Sciatic nerve (tissue), 2 donors: ENCODE measurements at places on chromosomes 12 and 14. TPM values are rescaled to one million over a fixed set of nuclear protein-coding genes. Genes with fewer than 3 reads are reported as not detected.

INHBC gene
- total RNA-seq, result not detected

HCAR1 gene
- 1.4 TPM for total RNA-seq

GALNT6 gene
- total RNA-seq, result 4.0 TPM

C12orf60 gene
- total RNA-seq, result 2.3 TPM

ZNF385A gene
- 12.0 TPM for total RNA-seq

NPAS3 gene
- 14.6 TPM for total RNA-seq

FOXN4 gene
- not detected for total RNA-seq

MIP gene
- total RNA-seq, result not detected

SLC2A14 gene
- total RNA-seq, result 7.5 TPM

RNASE4 gene
- total RNA-seq, result 81.6 TPM

DPPA3 gene
- not detected for total RNA-seq

LHX5 gene
- total RNA-seq, result not detected

TAC3 gene
- not detected for total RNA-seq

OR6C76 gene
- total RNA-seq, result not detected

NT5DC3 gene
- 26.2 TPM for total RNA-seq

SLC39A9 gene
- total RNA-seq, result 45.7 TPM

ITGA7 gene
- 307 TPM for total RNA-seq

MIS18BP1 gene
- total RNA-seq, result 27.0 TPM

TCL1B gene
- total RNA-seq, result not detected

TMEM119 gene
- 31.1 TPM for total RNA-seq

PAH gene
- not detected for total RNA-seq

RERGL gene
- total RNA-seq, result 10.1 TPM

CLMN gene
- 41.8 TPM for total RNA-seq

FBRSL1 gene
- total RNA-seq, result 43.7 TPM

DAO gene
- not detected for total RNA-seq

PRKD1 gene
- total RNA-seq, result 34.0 TPM

MYO1H gene
- total RNA-seq, result not detected

RNASE13 gene
- total RNA-seq, result not detected
